ENCODE measurements at places on chromosomes 12 and 14.
A peak's percentile ranks its signal among the peaks of the same experiment; 100 is the strongest.

DNA sequence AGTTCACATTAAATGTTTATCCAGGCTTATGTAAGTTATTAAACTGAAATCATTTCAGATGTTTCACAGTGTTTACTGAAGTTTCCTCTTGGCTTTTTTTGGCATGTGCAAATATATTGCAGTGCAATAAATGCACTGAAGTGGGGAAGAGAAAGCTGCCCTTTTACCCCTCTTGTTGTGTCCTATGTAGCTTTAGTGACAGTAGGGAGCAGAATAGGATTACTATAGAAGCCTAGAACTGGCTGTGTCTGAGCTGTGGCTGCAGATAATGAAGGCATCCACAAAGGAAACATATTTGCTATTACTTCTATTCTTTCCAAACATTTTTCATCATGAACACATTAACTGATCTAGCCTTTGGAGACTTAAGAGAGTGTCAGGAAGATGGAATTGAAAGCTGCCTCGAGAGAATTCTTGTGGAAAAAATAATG lies 24.1 kb upstream of the CNTN1 start:
- DNase-seq = no peak

DNA sequence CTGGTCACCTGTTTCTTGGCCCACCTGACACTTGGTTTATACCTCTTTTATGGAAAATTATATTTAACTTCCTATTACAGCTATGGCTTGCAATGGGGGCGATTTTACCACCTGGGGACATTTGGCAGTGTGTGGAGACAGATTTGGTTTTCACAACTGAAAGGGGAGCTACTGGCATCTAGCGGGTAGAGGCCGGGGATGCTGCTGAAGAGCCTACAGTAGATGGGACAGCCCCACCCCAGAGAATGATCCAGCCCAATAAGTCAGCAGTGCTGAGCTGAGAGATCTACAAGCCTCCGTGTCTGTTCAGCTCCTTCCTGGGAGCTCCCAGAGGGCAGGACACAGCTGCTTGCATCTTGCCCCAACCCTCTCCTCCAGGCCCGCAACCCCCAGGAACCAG lies 302.8 kb downstream of the CACNA1C start:
- no peak for DNase-seq

DNA sequence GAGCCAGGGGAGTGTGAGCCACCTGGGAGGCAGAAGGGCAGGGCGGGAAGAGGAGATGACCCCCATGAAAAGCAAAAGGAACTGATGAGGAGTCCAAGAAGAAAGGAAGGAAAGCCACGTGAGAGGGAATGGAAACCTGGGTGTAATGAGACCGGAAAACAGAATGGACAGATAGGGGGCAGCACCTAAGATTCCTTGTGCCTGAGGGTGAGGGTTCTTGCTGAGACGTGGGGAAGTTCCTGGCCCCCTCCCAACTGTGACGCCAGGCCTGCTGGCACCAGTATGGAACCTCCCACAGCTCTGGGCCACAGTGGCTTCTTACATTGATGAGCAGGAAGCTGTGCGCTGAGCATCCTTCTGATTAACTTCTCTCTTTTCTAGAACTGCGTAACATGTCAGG lies 30.8 kb downstream of the TTC7B start:
- DNase-seq = peak; percentile 27

DNA sequence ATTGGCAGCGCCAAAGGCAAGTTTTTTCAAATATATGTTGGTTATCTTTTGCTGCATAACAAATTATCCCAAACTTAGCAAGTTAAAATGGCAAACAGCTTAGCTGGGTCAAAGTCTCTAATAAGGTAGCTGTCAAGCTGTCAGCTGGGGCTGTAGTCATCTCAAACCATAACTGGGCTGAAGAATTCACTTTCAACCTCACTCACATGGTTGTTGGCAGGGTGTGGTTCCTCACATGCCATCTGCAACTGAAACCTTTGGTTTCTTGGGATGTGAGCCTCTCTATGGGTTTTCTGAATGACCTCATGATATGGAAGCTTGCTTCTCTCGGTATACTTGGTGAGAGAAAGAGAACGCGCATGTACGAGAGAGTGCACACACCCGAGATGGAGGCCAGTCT lies 125.4 kb downstream of the LRIG3 start:
- no peak for DNase-seq

DNA sequence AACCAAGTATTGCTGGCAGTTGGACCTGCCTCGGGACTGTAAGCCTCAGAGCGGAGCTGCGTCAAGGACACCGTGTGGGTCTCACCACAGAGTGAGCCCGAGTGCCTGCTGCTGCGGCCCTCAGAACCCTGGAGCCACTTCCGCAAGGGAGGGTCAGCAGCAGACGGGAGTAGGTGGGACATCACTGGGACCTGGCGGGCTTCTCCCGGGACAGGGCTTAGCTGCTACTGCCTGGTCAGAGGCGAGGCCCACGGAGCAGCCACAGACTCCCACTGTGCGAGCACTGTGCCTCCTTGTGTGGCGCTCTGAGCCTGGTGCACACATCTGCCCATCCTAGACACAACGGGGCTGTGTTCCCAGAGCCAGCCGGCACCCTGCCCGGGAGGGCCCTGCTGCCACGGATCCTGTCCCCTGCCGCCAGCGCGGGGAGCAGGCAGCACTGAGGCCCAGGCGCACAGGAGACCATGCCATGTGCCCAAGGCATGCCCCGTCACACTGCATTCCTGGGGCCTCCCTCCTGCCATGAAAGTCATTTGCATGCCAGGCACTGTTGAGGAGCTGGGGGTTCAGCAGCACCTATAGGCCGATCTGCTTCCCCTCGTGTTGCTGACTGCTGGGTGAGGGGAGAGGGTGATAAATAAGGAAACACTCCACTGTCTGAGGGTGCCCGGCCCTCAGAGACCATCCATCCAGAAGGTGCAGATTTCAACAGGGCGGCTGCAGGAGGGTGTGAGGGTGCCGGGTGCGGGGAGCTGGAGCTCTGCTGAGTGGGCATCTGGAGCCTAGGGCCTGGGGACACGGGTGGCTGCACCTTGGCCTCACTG lies 10.0 kb downstream of the HIP1R start:
- DNase-seq = no peak

GRCh38 chr12:92185052-92185451 lies 39.4 kb upstream of the BTG1 start:
- no peak for DNase-seq

DNA sequence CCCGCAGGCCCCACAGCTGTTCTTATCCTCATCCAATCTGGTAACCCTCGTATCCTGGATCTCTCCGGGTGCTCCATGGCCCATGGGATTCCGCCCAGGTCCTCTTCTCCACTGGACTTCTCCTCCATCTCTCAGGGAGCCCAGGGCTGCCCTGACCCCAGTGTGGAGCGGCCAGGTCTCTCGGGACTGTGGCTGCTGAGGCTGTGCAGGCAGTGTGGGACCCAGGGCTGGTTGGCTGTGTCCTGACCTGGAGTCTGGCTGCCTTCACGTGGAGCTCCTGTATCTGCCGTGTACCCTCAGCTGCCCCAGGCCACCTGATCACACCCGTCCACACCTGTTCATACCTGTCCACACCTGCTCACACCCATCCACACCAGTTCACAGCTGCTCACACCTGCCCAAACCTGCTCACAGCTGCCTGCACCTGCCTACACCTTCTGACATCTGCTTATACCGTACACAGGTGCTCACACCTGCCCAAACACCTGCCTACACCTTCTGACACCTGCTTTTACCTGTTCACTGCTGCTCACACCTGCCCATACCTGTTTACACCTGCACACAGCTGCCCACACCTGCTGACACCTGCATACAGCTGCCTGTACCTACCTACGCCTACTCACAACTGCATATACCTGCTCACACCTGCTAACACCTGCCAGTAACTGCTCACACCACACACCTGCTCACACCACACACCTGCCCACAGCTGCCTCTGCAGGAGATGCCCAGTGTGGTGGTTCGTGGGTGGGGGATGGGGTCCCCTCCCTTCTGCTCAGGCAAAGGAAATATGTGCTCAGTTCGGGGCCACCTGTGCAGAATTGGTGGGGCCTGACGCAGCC lies 92.2 kb downstream of the GALNT9 start:
- no peak for DNase-seq

- DNase-seq = no peak
These were observed 98.3 kb upstream of the ESRRB start for GRCh38 chr14:76277586-76278130.

DNA sequence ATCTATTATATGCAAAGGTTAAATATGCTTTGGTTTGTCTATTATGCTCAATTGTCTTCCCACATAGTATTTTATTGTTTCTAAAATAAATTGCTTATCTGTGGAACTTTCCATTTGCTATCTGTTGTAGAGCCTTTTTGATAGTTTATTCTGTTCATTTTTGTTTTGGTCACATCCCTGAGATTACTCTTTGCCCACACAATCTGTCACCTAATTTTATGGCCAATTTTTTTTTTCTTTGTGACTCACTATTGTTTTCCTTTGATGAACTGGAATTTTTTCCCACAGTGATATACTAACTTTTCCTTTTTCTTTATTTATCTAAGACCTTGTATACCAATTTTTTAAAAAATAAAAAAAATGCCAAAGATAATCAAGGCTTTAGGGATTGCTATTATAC lies 61.1 kb downstream of the RASSF9 start:
- no peak for DNase-seq

Measured in ELR (cell line).